Neural progenitor cell (in vitro differentiated cells): ENCODE measurements at places on chromosomes 3 and 15.

DNA sequence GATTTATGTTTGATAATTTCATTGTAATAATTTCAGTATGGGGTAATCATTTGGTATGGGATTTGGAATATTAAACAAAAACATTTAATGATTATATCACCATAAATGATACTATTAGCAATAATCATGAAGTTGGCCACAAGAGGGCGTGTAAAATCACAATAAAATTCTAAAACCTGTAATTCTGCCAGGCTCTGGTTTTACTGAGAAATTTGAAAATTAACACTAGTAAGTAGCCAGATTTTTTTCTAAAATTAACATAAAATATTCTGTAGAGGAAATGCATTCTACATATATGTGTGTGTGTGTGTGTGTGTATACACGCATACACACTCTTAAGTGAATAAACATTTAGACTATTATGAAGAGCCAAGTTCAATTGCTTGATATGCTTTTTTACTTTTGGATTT, 40.5 kb downstream of the FEZF2 start:
- DNase-seq = peak; percentile 49

DNA sequence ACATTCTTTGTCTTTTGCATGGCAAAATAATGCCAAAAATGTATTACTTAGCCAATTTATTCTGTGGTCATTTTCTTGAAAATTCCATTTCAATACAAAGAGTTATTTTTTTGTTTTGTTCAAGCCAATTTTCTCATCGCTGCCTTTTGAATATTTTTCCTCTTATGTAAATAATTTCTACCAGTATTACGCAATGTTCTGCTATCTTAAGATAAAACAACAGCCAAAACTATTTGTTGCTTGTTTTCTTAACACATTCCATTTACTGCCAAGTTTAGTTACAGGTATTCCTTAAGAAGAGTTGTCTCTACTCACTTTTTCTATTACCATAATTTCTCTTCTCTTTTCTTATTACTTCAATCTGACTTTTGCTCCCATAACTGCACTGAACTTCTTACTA, 163.1 kb downstream of the ROBO1 start:
- no peak for DNase-seq

DNA sequence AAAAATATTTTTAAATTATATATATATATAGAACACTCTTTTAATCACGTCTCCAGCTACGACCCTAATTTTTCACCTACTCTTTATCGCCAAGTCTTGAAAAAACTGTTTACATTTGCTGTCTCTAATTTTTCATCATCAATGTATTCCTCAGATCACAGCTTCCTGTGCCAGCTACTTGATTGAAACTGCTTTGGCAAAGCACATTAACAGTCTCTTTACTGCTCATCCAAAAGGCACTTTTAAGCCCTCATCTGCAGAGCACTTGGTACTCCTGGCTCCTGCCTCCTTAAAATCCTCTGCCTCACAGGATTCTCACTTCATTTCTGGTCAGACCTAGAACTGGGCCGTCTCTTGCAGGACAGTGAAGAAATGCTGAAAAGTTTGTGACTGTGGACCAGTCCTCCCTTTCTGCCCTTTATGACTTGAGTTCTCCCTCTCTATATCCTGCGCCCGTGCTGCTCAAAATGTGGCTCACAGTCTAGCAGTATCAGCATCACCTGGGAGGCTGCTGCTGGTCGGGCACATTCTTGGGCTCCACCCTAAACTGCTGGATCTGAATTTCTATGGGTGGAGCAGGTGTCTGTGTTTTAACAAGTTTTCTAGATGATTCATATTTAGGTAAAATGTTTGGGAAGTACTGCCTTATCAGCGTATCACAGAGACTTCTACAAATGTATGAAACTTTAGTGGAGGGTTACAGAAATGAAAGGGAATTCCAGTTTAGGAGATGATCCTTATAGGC, 196.8 kb downstream of the ADAMTSL3 start:
- DNase-seq = no peak

DNA sequence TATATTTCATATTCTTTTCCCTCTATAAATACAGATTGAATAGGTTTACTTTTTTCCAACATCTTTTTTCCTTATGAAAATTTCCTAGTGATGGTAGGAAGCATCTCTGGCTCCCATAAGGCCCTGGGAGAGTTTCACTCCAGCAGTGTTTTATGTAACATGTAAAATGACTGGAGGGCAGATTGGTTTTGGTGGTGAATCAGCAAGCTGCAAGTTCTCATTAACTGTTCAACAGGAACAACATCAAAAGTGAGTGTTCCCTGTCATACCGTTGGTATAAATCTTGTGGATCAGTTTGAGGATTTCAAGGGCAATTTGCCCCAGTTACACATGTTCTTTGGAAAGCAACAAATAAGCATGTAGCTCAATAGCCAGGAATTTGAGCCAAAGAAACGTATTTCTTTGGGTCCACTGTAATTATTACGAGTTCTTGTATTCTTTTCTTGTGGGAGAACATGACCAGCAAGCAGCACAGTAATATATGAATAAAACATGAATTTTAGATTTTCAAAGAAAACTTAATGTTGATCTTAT, 345.7 kb downstream of the SV2B start:
- DNase-seq = no peak

GRCh38 chr3:47283591-47284364, 1.0 kb downstream of the KLHL18 start:
- DNase-seq = peak; percentile 52

- DNase-seq = no peak
These were observed 228.1 kb upstream of the ATP10A start for GRCh38 chr15:26091184-26091583.

DNA sequence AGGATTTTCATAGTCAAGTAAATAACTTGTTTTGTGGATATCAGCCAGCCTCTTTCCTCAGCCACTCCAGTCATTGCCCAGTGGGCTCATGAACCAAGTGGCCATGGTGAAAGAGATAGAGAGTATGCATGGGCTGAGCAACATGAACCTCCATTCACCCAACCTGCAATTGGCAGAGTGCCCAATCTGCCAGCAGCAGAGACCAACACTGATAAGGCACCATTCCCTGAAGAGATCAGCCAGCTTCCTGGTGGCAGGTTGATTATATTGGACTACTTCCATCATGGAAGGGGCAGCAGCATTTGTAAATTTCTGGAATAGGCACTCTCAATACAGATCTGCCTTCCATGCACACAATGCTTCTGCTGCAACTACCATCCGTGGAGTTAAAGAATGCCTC, 10.3 kb upstream of the MCF2L2 start:
- DNase-seq = no peak

GRCh38 chr3:72768006-72768441, 80.2 kb downstream of the SHQ1 start:
- peak; percentile 71 for DNase-seq

DNA sequence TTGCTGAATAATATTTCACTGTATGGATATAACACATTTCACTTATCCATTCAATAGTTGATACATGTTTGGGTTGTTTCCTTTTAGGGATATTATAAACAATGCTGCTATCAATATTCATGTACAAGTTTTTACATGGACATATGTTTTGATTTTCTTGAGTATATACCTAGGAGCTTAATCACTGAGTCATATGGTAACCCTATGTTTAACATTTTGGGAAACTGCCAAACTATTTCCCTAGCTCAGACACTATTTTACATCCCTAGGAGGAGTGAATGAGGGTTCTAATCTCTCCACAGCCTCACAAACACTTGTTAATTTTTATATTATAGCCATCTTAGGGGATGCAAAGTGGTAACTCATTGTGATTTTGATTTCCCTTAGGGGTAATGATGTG, 66.0 kb downstream of the GPR156 start:
- DNase-seq = no peak

DNA sequence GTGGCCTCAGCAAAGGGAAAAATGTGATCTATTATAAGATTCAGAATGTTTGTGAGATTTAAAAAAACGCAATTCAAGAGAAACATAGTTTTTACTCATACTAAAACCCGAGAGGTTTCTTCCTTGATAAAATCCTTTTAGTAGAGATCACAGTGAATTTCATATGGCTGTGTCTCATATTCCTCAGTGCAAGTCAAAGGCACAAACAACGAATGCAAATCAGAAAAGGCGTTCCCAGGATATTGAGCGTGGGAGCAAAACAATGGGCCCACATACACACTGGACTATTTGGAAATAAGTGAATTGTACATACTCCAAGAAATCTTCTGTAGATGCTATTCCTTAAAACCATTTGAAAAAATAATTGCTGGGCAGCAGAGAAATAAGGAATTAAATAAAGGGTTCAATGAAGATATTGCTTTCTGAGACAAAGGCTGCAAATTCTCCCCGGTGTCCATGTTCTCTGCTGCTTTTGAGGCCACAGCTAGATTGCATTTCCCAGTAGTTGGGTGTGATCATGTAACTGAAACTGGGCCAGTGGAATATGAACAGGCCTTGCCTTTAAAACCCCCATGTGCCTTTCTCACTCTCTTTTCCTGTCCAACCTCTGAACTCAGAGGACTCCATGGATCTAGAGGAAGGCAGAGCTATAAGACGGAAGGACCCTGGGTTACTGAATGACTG, 144.6 kb upstream of the TBL1XR1 start:
- DNase-seq = no peak

DNA sequence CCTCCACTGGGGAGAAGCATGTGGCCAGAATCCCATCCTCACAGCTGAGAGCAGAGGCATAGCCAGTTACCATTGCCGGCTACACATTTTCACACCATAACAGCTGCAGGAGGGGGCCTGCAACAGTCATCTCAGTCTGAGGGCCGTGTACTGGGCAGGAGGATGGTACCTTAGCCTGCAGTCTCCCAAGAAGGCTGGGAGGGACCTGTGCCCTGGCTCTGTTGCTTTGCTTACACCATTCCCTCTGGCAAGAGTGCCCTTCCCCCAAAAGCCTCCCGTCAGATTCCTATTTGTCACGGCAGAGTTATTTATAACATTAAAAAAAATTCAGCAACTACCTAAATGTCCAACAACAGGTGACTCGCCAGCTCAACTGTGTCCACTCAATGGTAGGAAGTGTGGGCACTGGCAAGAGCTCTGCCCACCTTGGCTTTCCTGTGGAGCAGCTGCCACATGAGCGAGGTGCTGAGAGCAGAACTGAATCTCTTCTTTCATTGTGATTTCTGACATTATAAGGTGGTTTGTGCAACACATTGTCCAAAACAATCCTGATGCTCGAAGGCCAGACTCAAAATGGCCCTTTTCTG, 4.4 kb downstream of the CAMKV start:
- no peak for DNase-seq

- DNase-seq = no peak
These were observed 1.8 kb upstream of the SLC38A3 start for GRCh38 chr3:50203113-50203808.

- no peak for DNase-seq
These were observed 139.1 kb upstream of the EIF1B start for GRCh38 chr3:40170395-40170794.

DNA sequence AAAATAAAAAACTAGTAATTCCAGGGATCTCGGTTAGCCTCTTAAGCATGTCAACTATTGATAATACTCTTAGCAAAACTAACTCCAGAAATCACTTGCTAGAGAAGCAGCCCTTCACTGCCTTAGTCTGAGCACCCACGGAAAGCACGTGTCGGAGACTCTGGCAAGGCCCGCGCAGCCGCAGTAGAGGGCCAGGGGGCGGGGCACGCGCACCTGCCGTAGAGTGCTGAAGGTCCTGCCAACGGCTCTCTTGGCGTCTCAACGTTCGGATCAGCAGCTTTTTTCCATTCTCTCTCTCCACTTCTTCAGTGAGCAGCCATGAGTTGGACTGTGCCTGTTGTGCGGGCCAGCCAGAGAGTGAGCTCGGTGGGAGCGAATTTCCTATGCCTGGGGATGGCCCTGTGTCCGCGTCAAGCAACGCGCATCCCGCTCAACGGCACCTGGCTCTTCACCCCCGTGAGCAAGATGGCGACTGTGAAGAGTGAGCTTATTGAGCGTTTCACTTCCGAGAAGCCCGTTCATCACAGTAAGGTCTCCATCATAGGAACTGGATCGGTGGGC, at the start of gene LDHAL6B:
Gene LDHAL6B, plus strand, starts transcription at position 221 of the 561 bp plus-strand sequence. Its CDS starts 98 bp downstream, at position 319.
- DNase-seq = no peak

- DNase-seq = no peak
These were observed 30.5 kb downstream of the RTP1 start for GRCh38 chr3:187227658-187228258.
